ENCODE measurements at places on chromosomes 2 and 18. TPM values are rescaled to one million over a fixed set of nuclear protein-coding genes. Genes with fewer than 3 reads are reported as not detected.

DNA sequence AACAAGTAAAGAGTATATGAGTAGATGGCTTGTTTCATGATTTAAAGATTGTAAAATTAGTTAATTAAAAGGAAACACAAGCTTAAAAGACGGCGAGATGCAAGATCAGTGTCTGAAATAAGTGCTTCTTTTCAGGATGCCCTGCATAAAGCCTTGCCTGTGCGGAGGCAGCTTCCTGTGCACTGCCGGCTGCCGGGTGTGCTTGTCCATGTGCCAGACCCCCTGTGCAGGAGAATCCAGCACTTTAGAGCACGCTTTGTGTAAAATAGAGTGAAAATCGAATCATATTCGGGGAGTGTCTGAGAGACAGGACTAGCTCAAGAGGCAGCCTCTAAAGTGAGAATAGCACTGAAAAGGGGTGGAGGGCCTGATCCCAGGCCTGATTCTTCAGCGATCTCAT, 154.7 kb downstream of the CHST9 start:
- no peak for DNase-seq

DNA sequence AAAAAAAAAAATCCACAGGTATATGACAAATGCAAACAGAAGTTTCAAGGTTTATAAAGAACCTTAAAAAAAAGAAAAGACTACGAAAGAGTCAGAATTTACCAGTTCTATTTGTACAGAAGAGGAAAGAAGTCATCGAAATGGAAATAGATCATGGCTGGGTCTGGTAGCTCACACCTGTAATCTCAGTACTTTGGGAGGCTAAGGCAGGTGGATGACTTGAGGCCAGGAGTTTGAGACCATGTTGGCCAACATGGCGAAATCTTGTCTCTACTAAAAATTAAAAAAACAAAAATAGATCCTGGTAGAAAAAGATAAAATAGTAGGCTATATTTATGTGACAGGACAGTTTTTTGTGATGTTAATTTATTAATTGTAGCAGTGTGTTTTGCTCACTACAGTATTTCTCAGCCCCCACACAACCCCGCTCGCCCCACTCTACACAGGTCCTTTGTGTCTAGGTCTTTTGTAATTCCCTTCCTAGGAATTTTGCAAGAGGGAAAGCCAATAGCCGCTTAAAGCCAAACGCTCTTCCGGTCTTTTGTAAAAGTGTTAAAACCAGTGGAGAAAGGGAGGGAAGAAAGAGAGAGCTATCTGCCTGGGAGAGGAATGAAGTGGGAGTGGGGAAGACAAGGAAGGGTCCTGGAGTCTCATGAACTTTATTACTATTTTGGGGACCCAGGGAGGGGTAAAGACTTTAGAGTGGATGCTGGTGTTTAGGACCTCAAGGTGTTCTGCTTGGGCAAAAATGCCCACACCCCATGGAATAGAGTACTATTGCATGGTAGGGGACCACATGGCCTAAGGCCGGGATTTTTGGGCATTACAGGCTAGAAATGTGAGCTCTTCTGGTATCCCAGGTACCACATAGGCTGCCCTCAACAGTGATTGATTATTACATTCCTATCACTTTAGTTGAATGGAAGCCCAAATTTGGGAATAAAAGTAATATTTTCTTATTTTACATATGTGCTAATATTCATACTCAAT, 59.4 kb upstream of the XPO1 start:
- DNase-seq, result no peak

Gene TMSB10
- 1,884 TPM for total RNA-seq

GRCh38 chr2:240480834-240481623, 45.6 kb downstream of the GPC1 start:
- DNase-seq, result no peak

DNA sequence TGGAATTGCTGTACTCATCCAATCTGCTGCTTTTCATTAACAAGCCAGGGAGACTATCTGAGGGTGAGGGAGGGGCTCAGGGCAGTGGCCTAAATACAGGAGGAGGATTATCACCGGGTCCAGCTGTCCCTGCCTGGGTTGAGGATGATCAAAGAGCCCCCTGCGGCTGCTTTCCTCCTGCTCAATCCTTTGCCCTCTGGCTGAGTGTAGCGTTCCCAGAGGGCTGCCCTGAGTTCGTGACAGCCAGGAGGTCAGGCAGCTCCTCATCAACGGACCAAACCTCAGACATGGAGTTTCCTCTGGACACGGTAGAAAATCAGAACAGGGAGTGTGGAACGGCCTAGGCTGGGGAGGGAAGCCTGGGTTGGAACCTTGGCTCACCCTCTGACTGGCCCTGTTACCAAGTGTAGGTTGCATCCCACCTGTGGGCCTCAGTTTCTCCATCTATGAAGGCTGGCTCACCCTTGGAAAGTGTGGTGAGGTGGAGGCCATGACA, 23.5 kb downstream of the CIB4 start:
- DNase-seq, result no peak

Gene ANKRD30B
- total RNA-seq, result not detected

Gene XRCC5
- 585 TPM for total RNA-seq

DNA sequence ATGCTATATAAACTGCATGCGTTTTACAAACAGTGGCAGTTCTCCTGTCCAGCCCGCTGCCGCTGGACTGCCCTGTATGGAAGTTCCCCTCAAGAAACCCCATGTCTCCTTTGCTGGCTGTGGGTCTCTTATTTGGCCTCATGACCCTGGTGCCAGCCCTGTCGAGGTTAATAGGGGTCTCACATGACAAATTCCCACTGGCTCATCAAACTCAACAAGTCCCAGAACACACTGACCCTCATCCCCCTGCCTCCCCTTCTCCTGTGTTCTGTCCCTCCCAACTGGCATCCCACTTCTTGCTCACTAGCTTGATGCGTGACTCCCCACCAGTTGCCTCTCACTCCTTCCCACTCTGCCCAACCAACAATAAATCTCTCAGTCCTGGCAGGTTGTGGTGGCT, 137.6 kb upstream of the HS6ST1 start:
- no peak for DNase-seq

Gene MOGAT1
- total RNA-seq, result not detected

- DNase-seq, result no peak
These were observed 100.8 kb downstream of the CLIP4 start for GRCh38 chr2:29215739-29216608.

GRCh38 chr2:205288686-205289085, 393.6 kb upstream of the NRP2 start:
- no peak for DNase-seq
